ENCODE measurements at places on chromosomes 16 and 17. TPM values are rescaled to one million over a fixed set of nuclear protein-coding genes. Genes with fewer than 3 reads are reported as not detected.

Gene NXN
- 117 TPM for total RNA-seq

Gene GCGR
- total RNA-seq = not detected

Gene CES5A
- total RNA-seq = not detected

Gene PITPNM3
- total RNA-seq = 25.0 TPM

Gene KRT33A
- not detected for total RNA-seq

Gene IRX5
- total RNA-seq = 25.1 TPM

Gene KRT25
- not detected for total RNA-seq

Gene SLC13A2
- not detected for total RNA-seq

Gene CORO6
- total RNA-seq = 1.3 TPM

Gene MYH11
- not detected for total RNA-seq

Gene HIGD1B
- not detected for total RNA-seq

Gene CYGB
- 9.9 TPM for total RNA-seq

Gene RBBP6
- 31.5 TPM for total RNA-seq

Gene GTF3C1
- total RNA-seq = 71.6 TPM

Gene AXIN2
- not detected for total RNA-seq

Data from airway epithelial cell (primary cell).